Left ventricle myocardium inferior (tissue), 1 donor: ENCODE measurements at places on chromosomes 13 and 19.

DNA sequence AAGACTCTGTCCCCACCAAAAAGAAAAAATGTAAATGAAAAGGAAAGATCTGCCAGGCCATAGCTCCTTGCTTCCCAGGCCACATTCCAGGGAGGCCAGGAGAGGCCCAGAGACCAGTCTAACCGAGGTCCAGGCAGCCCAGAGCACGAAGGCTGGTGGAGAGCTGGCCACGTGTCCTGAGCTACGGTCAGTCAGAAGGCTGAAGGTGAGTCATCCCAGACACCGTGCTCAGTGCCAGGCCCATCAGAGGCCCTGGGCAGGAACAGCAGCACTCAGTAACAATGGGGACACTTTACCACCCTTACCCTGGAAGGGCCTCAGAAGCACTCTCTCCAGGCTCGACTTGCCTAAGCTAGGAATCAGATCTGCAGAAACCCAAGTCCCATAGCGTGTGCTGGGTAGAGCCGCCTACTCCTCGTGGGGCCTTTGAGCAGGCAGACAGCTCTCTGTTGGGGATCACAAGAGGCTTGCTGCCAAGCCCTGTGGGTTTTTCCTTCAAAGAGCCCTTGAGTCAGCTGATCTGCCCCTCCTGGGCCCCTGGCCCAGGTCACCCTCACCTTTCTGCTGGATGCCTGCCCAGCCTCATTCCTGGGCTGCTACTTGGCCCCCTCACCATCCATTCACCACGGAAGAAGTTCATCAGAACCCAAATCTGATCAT lies 11.6 kb upstream of the DNMT1 start:
- DNase-seq, result no peak

GRCh38 chr13:39952249-39953233 lies 297.1 kb downstream of the COG6 start:
- DNase-seq, result no peak

DNA sequence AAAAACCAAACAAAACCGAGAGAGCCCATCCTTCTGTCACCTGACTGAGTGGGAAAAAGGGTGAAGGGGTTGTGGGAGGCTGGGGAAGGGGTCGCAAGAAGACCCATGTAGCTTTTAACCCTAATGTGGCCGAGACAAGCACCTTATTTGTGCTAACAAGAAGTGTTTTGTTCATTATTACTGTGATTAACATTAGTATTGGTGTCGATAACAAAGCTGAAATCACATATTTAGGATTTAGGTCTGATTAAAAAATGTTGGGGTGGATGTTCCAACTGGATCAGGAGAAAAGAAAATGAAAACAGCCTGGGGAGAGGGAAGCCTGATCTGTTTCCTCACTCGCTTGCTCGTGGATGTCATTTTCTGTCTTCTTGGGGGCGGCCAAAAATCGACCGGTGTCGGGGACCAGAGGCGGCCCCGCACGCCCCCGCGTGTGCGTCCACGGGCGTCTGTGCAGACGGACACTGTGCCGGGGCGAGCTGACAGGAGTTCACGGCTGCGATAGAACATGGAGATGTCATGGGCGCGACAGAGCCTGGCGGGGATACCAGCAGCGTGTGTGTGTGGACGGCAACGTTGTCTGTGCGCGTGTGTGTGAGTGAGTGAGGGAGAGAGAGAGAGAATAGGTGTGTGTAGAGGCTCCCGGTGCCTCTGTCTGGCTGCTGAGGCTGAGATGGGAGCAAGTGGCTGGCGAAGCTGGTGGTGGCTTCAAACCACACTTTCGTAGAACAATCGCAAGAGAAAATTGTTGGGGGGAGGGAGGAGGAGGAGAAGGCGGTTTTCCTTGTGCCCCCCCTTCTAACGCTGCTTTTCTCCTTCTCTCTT lies 29.1 kb downstream of the NFIX start:
- no peak for DNase-seq

- peak; percentile 75 for DNase-seq
These were observed 2.1 kb downstream of the TGFB1 start for GRCh38 chr19:41351339-41352245.

- no peak for DNase-seq
These were observed 167.9 kb downstream of the KLF12 start for GRCh38 chr13:73966331-73966730.
